Urothelium cell line (cell line): ENCODE measurements at places on chromosomes 2 and 18.
A peak's percentile ranks its signal among the peaks of the same experiment; 100 is the strongest.

DNA sequence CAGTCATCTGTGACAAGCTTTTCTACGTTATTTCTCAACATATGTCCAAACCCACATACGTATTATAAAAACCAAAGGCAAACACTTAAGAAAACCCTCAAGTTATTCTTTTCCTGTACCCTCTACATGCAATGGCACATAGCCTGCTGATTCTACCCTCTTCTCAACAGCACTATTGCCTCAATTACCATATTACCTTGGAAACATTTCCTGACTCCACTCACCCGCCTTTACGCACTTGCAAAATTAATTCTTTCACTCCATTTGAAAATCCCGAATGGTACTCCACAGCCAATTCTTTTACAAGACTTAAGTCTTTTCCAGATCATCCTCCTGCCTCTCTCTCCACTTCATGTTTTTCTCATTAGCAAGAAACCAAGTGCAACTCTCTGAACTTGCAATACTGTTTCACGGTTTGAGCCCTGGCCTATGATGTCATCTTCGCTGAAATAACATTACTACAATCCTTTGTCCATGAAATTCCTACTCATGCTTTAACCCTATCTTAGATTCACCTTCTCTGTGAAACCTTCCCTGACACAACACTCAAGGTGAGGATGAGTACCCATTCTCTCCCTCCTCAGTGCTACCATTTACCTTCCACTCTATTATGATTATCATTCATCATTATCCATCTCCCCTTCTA is 29.0 kb downstream of the SESTD1 start:
- DNase-seq = no peak

DNA sequence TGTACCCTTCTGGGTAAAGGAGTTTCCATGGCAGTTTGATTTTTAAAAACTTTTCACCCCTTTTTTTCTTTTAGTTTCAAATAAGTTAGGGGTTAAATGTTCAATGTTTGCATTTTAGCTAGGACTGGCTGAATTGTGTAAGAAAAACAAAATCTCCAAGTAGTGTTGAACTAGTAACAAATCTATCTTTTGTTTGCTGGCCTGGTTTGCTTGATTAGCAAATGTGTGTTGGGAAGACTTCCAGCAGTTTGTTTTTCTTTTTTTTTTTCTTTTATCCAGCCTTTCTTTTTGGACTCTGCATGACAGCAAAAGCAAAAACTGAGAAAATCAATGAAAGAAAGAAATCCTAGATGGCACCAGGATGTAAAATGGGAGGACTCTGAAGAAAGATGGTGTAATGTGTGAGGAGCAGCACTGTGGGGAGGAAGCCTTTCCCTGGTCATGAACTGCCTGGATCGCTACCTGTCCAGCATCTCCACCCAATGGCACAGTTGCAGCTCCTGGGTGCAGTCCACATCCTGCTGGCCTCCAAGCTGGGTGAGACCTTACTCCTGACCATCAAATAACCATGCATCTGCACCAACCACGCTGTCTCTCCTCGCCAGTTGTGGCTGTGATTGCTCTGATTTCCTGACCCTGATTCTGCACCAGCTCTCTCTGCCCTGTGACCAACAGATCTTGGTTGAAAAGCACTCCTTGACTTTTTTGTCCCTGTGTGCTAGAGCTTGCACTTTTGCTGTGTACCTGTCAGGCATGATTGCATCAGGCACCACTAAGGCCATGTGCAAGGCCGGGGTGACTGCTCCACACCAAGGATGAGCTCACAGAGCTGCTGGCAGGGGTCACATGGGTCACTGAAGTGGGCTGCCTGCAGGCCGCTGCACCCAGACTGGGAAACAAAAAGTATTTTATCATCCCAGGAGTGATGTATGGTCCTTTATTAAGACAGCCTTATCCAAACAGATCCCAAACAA is 71.2 kb upstream of the ZNF236 start:
- DNase-seq = no peak

GRCh38 chr2:161102770-161103450 is 57.3 kb upstream of the TANK start:
- no peak for DNase-seq

DNA sequence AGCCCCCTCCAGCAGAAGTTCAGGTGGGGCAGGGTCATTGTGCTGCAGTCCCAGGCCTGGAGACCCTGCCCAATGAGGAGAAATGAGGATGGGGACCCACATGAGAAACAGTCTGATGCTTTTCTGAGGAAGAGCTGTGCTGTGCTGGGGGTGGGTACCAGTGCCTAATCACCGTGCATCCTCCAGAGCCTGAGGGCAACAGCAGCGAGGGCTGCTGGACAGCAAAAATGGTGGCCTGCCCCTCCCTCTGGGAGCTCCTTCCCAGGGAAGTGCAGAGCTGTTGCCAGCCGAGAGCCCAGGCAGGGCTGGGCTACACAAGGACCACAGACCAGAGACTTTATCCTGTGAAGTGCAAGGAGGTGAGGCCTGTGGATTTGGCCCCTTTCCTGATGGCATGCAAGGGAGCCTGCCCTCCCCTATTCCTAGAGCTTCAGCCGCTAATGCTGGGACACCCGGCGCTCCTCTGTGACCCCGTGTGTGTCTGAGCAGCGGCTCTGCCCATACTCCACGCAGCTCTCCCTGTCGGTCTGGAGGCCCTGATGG is 134.8 kb downstream of the DSEL start:
- no peak for DNase-seq

- DNase-seq = no peak
These were observed 39.5 kb downstream of the HDAC4 start for GRCh38 chr2:239361311-239361642.

DNA sequence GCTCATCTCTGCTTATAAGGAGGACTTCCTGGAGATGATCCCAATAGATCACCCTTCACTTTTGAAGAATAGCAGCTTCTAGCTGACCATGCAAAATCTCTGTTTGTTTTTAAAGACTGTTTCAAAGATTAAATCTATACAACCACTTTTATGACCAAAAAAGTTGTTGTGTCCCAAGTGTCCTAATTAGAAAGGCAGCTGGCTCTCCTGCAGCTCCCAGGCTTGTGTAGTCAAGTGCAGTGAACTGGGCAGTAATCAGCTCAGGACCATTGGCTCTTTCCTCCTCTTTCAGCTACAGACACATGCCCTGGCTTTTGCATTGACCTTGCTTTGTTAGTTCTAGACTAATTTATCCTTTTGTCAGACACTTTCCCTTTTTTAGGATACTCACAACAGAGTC is 10.4 kb downstream of the ST8SIA3 start:
- no peak for DNase-seq

GRCh38 chr2:223418131-223418530 is 184.0 kb downstream of the SCG2 start:
- no peak for DNase-seq

GRCh38 chr2:186636800-186637496 is 47.1 kb downstream of the ITGAV start:
- DNase-seq = no peak

DNA sequence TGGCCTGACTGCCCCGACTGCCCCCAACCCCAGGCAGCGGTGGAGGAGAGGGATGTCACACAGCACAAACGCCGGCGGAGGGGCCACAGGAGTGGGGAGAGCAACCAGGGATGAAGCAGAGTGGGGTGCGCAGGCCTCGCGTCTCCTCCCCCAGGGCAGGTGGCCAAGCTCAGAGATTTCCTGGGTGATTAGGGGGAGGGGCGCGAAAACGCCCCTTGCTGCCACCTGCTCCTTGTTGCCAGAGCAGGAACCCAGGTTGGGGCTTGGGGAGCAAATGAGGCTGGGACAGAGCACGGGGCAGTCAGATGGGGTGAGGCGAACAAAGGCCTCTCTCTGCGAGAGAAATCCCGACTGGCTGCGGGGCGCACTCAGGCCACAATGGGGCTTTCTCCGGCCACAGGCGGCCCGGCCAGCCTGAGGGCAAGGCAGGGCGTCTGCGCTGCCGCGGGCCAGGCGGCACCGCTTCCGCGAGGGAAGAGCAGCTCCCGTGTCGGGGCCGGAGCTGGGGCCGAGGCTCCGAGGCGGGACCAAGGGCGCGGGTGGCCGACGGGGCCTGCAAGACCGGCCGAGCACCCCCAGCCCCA is 11.5 kb downstream of the TEX44 start:
- DNase-seq = no peak

DNA sequence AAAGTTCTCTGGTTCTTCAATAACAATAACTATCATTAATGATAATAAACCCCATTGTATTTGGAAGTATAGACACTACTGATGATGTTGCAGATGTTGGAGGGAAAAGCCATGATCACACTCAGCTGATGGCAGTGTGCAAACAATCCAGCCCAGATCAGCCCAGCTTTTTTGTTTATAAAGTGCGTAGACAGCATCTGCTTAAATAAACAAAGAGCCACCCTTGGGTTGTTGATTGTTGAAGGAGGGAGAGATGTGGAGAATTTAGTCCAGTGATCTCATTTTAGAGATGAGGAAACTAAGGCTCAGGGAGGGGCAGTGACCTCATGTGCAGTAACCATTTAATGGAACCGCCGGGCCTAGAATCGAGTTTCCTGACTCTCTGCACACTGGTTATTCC is 56.0 kb upstream of the MEX3C start:
- no peak for DNase-seq

DNA sequence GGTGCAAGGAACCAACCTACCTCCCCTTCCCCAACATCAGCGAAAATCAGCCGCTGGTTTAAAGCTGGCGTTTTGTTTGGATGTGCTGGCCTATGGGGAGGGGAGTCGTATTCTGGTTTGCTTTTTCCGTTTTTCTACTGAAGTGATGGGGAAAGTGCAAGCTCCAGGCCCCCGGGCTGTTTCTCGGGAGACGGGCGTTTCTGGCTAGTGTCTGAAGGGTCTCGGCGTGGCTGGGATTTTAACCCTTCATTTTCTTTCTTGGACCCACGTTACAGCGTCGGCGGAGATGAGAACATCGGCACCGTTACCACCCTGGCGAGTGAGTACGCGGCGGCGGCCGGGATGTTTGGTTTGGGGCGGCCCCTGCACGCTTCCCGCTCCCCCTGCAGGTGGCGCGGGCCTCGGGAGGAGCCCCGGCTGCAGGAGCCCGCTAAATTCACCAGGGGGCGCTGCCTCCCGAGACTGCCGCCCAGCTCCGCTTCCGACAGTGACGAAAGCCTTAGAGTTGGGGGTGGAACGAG is 70.7 kb downstream of the PLB1 start:
- DNase-seq = peak; percentile 98

GRCh38 chr2:33484042-33484621 is 7.7 kb downstream of the RASGRP3 start:
- no peak for DNase-seq

GRCh38 chr2:119290859-119291587 is 67.4 kb downstream of the STEAP3 start:
- DNase-seq = peak; percentile 89

DNA sequence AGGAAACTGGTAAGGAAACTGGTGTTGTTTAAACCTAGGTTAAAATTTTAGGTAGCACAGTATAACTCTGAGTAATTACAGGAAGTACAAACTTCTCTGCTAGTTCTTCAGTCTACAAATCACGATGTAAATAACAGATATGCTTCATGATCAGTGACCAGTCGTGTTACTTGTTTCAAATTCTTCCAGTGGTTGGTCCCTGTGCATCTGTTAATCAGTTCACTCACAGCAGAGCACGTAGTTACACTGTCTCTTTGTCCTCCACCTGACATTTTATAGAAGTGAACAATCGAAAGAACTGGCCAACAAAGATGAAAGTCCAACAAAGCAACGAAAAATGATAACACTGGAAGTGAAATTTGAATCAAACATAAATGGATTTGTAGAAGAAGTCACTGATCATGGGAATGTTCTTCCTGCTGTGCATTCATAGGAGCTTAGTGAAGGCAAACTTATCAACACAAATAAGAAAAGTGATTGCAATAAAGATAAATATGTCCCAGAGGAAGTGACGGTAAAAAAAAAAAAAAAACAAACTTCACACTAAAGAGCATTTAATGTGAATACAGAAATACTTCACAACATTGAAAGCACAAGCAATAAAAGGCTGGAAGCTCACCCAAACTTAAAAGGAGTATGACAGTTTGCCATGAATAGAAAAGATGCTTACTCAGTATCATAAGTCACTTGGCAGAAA is 7.0 kb downstream of the EIF2AK2 start:
- no peak for DNase-seq

DNA sequence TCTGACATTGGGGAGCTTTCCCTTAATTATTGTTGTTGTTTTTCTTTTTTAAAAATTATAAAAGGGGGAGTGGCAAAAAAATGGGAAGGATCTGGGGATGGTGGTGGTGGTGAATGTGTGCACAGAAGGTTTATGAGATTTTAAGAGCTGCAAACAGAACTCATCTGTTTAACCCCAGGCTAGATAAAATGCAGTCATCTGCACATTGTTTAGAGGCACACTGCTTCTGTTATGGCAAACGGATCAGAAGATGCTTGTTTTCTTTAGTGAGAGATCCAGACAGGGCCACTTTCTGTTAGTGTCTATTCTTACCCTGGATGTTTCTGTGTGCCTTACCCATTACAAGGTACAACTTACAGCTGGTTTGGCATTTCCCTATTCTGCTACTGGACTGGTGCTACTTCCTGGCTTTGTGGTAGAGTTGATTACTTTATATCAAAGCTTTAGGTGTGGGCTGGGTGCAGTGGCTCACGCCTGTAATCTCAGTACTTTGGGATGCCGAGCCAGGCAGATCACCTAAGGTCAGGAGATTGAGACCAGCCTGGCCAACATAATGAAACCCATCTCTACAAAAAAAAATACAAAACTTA is 68.2 kb upstream of the NRP2 start:
- DNase-seq = no peak

DNA sequence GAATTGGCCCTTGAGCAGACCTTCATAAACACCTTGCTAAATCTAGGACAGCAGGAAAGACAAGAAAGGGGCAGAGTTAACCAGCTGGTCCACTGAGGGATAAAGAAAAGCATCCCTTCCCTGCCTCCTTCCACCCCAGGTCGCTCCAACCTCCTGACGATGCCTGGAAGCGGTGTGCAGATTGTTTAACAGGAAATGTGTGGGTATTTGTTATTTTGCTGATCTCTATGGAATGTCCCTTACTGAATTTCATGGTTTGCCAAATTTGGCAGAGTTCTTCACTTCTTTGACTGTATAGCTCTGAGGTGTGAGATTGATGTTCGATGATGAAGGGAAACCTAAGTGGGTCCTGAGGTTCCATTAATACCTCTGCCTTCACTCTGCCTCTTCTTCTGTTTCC is 72.9 kb downstream of the MAP3K20 start:
- DNase-seq = no peak

DNA sequence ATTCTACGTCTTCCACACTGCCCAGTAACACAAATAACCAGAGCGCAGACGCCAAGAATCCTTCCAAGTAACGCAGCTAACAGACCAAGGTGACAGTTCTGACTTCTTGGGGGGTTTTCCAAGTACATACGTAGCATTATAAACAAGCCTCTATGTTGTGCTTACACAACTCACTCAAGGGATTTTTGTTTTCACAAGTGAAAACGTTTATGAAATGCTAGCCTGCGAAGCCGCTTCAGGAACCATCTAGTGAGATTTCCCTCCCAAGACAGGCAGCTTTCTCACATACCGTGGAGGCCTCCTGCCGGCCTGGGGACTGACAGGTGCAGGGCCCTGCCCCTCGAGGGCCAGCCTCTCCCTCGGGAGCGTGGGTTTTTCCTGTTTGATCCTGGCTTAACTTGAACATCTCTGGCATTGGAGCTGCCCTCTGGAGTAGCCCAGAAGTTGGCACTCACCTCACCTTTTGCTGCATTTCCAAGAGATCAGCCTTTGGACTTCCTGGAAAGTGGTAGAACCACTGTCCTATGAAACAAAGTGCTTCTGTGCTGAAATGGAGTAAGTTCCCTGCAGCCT is 151.1 kb downstream of the MBP start:
- DNase-seq = no peak
